ENCODE measurements at places on chromosomes 16 and 17.

GRCh38 chr16:27582883-27583282 is 32.9 kb downstream of the KATNIP start:
- DNase-seq: no peak

- no peak for DNase-seq
These were observed 265.3 kb downstream of the SEC14L1 start for GRCh38 chr17:77405867-77406732.

- no peak for DNase-seq
These were observed 468.1 kb downstream of the SOX9 start for GRCh38 chr17:72588961-72589360.

GRCh38 chr16:50887500-50888298 is 145.8 kb downstream of the CYLD start:
- DNase-seq: no peak

DNA sequence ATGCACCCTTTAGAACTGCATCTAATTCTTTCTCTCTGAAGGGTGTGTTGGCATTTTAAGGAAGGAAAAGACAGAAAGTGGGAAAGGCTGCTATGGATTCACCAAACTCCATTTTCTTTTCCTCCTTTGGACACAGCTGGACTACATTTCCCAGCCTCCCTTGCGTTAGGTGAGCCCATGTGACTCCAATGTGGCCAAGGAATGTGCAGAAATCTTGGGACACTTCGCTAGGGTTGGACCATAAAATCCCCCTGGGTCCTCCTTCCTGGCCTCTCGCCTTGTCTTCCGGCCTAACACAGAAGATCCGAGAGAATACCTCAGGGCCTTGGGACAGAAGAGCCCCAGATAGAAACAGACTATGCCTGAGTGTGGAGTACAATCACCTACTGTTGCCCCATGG is 56.3 kb downstream of the ABCC12 start:
- no peak for DNase-seq

- DNase-seq: no peak
These were observed 10.2 kb downstream of the CFAP97D1 start for GRCh38 chr17:43790311-43790940.

- DNase-seq: no peak
These were observed 2.7 kb downstream of the PLEKHH3 start for GRCh38 chr17:42673885-42674754.

GRCh38 chr17:56009795-56010651 is 143.3 kb upstream of the ANKFN1 start:
- no peak for DNase-seq

- no peak for DNase-seq
These were observed 6.3 kb downstream of the GNPTG start for GRCh38 chr16:1357906-1358566.

GRCh38 chr16:48576927-48577326 is 33.1 kb downstream of the N4BP1 start:
- DNase-seq: no peak

- peak; percentile 71 for DNase-seq
These were observed 241.8 kb upstream of the CIBAR2 start for GRCh38 chr16:85353839-85354685.

- DNase-seq: no peak
These were observed 2.3 kb downstream of the GALK1 start for GRCh38 chr17:75762513-75763268.

DNA sequence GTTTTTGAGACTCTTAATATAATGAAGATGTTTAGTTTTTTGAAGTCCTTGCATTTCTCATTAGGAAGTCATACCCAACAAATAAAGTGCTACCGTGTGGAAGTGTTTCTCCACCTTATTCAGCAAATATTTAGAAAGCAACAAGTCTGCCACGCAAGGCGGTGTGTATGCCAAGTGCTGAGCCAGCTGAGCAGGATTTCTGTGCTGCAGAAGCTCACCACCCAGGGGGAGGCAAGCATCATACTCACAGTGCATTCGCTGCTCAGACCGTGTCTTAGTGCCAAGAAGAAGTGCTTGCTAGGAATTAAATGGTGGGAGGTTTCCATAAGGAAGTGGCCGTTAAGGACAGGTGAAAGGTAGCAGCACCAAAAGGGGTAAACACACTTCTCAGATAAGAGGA is 111.2 kb downstream of the ARHGAP44 start:
- DNase-seq: no peak

- DNase-seq: no peak
These were observed 423.5 kb downstream of the SHISA9 start for GRCh38 chr16:13324851-13325250.

GRCh38 chr16:84806256-84806889 is 13.4 kb upstream of the CRISPLD2 start:
- DNase-seq: no peak

DNA sequence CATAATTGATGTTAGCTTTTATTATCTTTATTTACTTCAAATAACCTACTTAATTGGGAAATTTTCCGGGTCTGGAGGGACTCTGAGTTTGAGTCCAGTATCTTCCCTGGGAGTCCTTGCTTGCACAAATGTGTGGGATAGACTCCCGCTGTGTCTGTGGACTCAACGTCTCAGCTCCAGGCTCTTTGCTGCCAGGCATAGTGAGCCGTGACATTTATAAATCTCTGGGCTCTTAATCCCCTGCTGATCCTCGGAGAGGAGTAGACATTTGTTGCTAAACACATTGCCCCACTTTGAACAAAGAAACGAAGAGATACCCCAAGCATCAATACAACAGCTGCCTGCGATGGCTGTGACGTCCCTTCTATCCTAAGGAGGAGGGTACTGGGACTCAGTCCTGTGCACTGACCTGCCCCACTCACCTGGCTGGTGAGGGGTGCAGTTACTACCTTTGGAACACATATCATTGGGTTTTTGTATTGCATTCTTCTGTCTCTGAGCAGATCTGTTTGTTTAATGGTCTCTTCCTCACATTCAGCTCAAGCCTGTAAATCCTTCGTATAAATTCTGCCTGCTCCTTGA is 316.9 kb downstream of the HAPSTR1 start:
- DNase-seq: no peak

- no peak for DNase-seq
These were observed 5.8 kb downstream of the CDIPT start for GRCh38 chr16:29857133-29857760.

DNA sequence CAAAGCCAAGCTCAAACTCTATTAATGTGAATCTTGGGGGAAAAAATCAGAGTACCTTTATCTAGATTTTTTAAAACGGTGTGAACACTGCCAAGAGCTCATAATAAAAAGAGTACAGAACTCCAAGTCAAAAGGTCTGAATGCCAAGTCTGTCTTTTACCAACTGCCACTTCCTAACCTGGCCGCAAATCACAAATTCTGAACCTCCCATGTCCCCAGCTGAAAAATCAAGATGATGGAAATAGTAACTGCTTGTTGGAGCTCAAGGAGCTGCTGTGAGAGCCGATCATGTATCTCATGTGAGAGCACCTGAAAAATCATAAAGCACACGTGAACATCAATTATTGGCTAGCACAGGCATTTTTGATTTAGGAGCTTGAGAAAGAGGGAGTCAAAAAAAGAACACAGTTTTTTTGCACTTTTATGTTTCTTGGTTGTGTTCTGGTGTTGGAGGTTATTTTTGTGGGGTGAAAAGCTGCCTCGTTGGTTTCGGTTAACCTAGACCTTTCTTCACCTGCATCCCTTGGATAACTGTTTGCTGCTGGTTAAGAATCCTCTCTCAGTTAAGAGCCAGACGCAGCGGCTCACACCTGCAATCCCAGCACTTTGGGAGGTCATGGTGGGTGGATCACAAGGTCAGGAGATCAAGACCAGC is 50.5 kb downstream of the GAS7 start:
- no peak for DNase-seq

- no peak for DNase-seq
These were observed 40.1 kb downstream of the BPTF start for GRCh38 chr17:67865438-67865837.

- DNase-seq: no peak
These were observed 33.7 kb upstream of the KDM8 start for GRCh38 chr16:27169511-27170071.

DNA sequence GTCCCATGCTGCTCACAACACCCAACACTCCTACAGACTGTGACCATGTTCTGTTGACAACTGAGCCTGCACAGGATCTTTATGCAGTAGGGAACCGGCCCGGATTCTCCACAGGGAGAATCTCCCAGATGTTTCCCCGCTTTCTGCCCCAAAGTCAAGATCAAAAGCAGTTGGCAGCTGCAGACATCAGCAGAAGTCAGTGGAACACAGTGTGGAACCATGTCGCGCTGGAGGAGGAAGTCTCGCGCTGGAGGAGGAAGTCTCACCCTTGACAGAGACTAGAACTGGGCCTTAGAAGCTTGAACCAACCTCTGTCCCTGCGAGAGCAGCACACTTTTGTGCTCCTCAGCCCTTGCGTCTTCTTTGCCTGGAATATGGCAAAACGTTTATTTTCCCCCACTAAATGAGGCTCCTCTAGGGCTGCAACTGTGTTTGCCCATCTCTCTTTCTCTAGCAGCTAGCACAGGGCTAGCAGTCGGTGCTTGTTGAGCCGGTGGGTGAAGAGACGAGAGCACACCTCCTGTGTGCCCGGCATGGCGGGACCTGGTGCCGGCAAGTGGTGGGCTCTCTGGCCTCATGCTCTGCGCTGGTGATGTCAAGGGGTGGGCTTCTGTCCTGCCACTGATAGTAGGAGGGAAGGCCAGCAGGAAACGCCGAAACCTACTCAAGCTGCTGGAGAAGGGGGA is 2.1 kb upstream of the MRC2 start:
- DNase-seq: no peak

DNA sequence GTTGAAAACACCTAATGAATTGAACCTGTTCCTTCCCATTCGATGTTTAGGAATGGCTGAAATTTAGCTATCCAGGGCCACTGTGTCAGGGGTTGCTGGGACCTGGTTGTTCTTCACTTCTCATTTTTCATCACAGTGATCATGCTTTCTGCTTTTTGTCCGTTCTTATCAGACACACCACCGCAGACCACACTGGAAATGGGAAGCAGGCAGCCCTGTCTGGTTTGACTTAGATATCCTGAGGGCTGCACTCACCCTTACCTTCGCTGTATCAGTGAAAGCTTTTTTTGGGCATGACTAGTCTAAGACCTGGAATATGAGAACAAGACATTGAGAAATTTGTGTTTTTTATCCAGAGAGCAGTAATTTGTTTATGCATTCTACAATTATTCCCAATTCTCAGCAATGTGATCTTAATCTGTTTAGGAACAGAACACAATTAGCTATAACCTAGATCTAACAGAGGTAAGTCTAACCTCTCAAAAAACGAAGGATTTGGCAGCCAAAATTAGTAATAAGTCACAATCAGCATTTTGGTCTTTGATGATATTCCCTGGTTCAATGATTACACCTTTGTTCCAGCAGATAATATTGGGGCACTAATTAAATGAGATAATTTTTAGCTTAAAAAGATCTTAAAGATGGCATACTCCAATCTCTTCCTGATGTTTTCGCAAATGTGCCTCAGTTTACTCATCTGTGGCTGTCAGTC is 126.0 kb upstream of the GOT2 start:
- DNase-seq: no peak

- no peak for DNase-seq
These were observed at the start of gene DPEP2NB for GRCh38 chr16:68015681-68016080. Gene DPEP2NB (minus strand): TSS chr16:68015911. CDS start chr16:68015770, 141 bp downstream.
